ENCODE measurements at places on chromosomes 5 and 9. TPM values are rescaled to one million over a fixed set of nuclear protein-coding genes. Genes with fewer than 3 reads are reported as not detected.

- peak; percentile 19 for DNase-seq
Measured at GRCh38 chr9:109118808-109119438, 824 bp downstream of the TMEM245 start.

The PPP1R26 gene
- 21.5 TPM for total RNA-seq

DNA sequence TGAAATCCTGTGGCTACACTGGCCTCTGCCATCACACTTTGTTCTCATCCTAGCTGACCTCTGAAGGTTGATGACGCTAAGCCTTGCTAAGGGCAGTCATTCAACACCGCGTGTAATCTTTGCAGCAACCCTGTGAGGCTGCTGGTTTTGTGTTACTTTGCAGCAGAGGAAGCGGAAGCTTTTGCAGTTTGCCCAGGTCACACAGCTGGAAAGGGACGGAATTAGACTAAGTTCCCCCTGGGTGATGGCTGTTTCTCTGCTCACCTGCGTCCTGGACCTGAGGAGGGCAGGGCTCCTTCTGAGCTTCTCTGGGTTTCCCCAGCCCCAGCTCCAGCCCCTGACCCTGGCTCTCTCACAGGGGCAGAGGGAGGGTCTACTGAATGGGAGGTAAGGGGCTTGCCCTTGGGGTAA, 7.3 kb upstream of the SLC25A51 start:
- no peak for DNase-seq

DNA sequence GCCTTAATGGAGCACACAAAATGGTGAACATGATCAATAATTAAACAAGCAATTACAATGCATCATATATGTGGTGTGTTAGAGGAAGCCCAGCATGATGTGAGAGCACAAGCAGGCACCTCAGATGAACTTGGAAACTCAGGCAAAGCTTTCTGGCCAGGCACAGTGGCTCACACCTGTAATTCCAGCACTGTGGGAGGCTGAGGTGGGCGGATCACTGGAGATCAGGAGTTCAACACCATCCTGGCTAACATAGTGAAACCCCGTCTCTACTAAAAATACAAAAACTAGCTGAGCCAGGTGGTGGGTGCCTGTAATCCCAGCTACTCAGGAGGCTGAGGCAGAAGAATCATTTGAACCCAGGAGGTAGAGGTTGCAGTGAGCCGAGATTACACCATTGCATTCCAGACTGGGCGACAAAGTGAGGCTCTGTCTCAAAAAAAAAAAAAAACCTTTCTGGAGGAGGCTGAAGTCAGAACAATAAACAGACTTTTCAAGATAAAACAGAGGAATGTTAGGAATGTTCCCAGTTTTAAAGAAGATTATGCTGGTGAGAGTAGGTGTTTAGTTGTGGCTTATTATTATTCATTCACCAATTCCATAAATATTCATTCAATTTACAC, 159.4 kb downstream of the CEMIP2 start:
- no peak for DNase-seq

DNA sequence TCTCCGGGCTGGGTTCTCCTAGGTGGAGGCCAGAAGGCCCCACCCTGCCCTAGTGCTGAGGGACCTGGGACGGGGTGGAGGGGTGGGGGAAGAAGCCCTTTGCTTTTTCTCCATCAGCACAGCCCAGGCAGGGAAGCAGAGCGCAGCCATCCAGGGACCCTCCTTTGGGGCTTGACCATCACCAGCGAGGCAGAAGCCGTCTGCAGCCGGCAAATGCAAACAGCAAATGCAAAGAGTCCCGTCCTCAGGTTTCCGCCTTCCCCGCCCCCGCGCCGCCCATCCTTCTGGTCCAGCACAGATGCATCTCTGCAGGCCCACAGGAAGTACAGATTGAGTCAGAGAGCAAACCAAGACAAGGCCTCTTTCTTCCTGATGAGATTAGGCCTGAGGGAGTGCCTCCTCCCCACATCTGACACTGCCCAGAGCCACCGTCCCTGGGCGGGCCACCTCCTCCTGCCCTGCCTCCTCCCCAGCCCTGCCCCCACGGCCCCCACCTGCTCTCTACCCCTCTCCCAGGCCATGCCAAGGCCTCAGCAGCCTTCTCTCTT, 23.4 kb downstream of the CORO2A start:
- DNase-seq: peak; percentile 76

The AMBP gene
- total RNA-seq: 0.63 TPM

The CETN3 gene
- 18.7 TPM for total RNA-seq

The MED10 gene
- total RNA-seq: 44.9 TPM

The IL5 gene
- total RNA-seq: not detected

DNA sequence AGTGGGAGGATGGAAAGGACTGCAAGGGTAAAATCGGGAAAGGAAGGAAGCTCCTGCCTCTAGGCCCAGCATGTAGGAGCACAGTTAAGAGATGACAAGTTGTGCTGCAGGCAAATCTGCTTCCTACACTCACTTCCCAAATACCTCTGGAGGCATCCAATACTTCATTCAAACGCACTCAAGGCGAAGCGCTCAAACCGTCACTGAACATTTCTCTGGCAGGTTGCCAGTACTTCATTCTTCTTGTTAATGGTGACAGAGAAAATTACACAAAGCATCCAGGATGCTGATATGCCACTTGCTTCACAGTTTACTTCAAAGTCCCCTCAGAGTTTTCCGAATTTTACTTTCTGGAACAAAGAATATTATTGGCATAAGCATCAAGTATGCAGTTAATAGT, 59.8 kb downstream of the NREP start:
- DNase-seq: no peak

The PRSS3 gene
- total RNA-seq: 326 TPM

The HTR4 gene
- total RNA-seq: 15.0 TPM
